ENCODE measurements at places on chromosomes 3 and 15.

DNA sequence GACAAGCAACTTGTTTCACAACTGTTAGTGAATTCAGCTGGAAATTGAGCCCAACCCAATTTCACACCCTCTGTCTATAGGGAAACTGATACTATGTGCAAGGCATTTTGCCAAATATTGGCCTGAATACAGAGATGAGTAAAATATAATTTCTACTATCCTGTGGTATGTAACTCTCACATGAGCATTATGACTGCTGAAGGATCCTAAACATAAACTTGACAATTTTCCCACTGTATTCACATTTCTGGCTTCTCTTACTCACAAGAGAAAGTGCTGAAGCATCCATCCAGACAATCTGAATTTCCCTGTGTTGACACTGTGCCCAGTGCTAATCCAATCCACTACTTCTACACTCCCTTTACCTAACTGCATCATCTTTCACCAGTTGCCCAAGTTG lies 28.4 kb downstream of the SERPINI2 start:
- DNase-seq = no peak

DNA sequence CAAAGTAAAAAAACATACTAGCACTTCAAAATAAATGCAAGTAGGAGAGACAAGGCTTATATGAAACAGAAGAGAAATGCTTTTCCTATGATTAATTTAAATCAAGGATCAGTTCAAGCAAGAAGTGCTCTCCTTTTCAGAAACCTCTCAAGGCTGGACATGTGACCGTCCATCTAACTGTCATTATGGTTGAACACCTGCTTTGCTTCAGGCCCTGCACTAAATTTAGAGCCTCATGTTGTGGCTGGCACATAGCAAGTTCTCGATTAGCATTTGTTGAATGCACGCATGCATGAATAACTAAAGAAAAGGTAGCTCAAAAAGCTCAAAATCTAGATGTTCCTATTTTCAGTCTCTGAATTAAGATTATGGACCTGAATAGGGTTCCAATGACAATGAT lies 82.0 kb downstream of the SV2B start:
- no peak for DNase-seq

DNA sequence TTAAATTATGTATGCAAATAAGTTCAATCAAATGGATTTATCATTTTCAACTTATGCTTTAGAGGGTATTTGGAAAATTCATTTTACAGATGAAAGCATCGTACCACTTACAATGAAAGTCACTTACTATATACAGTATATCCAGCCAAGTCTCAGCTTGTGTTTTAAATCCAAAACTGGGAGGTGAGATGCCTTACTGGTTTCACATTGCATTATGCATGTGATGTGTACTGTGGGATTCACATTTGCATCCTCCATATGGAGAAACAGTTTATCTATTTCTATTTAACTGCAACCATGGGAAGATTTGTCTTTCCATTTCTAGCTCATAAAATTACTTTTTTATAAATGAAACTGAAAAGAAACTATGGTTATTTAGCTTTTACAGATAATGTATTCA lies 248.1 kb downstream of the CNTN3 start:
- no peak for DNase-seq

- no peak for DNase-seq
Measured at GRCh38 chr3:43206632-43207031, 79.7 kb upstream of the SNRK start.

DNA sequence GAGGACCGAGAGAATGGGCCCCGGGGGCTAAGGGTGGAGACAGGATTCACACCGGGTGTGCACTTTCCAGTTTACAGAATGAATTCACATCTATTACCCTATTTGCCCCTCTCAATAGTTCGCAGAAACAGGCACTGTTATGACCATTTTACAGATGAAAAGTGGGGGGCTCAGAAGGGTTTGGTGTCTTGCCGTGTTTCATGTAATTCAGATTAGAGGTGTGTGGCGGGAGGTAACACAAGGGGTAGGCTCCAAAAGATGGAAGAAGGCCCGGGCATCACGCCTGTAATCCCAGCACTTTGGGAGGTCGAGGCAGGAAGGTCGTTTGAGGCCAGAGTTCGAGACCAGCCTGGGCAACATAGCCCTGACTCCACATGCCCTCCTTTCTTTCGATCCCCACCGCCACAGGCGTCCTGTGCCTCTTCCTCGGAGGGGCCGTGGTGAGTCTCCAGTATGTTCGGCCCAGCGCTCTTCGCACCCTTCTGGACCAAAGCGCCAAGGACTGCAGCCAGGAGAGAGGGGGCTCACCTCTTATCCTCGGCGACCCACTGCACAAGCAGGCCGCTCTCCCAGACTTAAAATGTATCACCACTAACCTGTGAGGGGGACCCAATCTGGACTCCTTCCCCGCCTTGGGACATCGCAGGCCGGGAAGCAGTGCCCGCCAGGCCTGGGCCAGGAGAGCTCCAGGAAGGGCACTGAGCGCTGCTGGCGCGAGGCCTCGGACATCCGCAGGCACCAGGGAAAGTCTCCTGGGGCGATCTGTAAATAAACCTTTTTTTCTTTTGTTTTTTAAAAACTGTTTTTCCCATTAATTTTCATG lies 3.4 kb downstream of the DUOXA2 start:
- no peak for DNase-seq

GRCh38 chr3:50436114-50436674 lies 67.2 kb downstream of the CACNA2D2 start:
- DNase-seq = no peak

- no peak for DNase-seq
Measured at GRCh38 chr15:68829068-68829467, 8.4 kb upstream of the ANP32A start.

GRCh38 chr3:184354121-184354728 lies 7.2 kb downstream of the CLCN2 start:
- no peak for DNase-seq

GRCh38 chr3:3191675-3192285 lies 12.3 kb upstream of the CRBN start:
- no peak for DNase-seq

DNA sequence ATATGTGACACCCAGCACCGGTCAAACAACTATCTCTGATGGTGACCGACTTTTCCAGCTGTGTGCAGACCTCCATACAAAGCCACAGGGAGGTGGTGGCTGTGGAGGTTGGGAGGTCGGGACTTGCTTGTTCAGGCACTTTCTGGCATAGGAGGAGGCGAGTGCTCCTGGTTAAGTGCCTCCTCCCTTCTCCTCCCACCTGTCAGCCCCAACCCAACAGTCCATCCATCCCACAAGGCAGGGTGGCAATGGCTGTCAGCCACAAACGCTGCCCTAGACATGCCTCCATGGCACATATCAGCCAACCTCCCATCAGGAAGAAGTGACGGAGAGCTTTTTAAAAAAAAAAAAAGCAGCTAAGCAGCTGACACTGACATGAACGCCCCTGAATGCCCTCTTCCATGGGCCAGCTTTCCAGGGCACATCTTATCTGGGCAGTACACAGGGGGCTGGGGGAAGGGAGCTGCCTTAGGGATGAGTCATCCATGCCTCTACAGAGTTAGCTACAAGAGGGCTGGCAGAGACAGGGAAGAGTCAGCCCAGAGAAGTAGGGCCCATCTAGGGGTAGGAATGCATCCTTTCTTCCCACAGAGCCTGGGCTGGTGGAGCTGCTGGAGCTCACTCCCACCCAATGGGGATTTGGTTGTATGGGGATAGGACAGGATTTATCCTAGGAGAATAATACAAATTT lies 41.2 kb downstream of the CCDC12 start:
- no peak for DNase-seq

- peak; percentile 43 for DNase-seq
Measured at GRCh38 chr15:63277038-63277892, at the start of gene APH1B. APH1B (plus strand) TSS chr15:63277605; CDS start chr15:63277624, 19 bp downstream.

GRCh38 chr3:21390856-21391255 lies 360.2 kb downstream of the ZNF385D start:
- DNase-seq = no peak

- DNase-seq = no peak
Measured at GRCh38 chr3:1235526-1236120, 142.8 kb downstream of the CNTN6 start.

GRCh38 chr15:62020576-62021160 lies 39.6 kb downstream of the VPS13C start:
- DNase-seq = no peak

DNA sequence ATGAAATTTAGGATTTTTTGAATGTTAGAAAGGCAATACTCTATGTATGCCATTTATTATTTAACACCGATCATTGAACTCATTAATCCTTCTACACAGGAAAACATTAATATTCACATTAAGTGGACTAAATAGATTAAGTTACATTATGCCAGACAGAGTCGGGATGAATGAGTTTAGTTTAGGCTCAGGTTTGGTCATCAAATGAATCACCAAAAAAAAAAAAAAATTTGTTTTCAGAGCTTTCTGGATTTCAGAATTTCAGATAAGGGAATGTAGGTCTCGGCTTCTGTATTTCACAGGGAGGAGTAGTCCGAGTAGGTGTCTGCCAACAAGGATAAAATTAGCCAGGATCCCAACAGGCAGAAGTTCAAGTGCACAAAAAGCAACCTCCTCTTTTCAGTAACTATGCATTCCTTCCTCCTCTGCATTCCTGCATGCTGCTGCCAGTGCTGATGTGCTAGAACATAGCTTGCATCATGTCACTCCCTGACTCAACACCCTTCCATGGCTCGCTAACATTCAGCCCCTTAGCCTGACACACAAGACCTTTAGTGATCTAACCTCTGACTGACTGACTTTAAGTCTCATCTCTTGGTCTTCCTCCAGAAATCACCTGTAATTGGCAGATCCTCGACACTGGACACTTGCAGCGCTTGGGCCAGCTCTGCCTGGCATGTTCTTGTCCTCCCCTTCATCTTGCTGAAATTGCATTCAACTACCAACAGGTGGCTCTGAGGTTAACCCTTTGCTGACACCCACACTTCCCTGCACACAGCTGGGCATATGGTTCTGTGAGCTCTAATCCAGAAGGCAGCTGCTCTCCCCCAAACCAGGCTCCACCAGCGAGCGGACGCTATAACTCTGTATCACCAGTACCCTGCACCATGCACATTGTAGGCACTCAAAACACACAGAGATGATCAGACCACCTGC lies 145.4 kb upstream of the PROK2 start:
- no peak for DNase-seq

DNA sequence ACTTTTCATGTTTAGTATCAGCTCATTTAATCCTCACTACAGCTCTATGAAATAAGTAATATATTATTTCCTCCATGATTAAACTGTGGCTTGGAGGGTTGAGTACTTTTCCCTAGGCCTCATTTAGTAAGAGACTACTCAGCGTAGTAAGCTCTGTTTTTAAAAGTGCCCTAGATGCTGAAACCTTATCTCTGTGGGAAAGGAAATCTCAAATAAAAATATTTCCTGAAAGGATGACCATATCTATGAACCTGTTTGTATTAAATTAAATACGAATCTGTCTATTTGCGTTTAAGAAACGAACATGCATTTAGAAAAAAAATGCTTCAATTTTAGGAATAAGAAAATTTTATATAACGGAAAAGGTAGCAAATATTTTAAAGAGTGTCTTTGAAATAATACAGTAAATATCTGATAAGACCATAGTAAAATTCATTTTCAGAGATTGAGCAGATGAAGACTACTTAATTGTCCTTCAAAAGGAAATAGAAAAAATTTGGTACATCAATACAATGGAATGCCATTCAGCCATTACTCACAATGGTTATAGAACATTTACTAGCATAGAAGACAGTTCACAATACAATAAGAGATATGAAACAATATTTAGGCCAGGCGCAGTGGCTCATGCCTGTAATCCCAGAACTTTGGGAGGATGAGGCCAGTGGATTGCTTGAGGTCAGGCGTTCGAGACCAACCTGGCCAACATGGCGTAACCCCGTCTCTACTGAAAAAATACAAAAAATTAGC lies 56.2 kb downstream of the ATG7 start:
- no peak for DNase-seq

- no peak for DNase-seq
Measured at GRCh38 chr3:13134879-13135206, 61.6 kb upstream of the IQSEC1 start.

DNA sequence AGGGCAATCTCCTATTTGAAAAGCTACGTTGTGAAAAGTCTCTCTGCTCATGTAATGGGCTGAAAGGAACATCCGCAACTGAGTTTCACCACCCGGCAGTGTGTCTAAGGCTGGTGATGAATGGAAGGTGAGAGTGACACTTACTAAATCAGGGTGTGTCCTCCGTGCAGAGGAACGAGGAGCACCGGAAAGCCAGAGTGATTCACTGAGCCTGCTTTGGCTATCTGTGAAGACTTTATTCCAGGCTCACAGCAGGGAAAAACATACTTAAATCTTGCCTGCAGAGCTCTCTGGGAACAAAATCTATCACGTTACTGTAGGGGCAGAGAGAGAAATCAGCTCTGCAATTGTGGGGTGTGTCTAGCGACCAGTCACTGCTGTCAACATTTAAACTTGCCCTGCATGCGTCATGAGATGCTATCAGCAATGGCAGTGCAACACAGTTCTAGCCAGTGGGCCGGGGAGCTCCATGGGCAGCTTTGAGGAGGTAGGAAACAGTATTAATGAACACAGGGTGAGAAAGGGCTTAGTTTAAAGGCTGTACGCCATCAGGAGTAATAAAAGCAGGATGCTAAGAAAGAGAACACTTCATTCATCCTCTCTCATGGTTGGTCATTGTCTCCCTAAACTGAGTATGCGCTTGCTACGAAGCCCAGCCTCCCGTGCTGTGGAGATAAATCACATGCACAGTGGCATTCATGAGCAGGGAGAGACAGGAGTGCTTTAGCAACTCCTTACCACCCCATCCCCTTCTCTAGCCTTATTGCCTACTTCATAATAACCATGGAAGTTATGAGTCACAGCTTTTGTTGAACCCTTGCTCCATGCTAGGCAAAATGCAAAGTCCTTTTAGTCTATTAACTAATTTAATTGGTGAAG lies 542.7 kb upstream of the ADAMTS9 start:
- no peak for DNase-seq

GRCh38 chr3:3664935-3665334 lies 134.3 kb upstream of the LRRN1 start:
- no peak for DNase-seq

- no peak for DNase-seq
Measured at GRCh38 chr3:170367797-170368196, 10.3 kb downstream of the SKIL start.

DNA sequence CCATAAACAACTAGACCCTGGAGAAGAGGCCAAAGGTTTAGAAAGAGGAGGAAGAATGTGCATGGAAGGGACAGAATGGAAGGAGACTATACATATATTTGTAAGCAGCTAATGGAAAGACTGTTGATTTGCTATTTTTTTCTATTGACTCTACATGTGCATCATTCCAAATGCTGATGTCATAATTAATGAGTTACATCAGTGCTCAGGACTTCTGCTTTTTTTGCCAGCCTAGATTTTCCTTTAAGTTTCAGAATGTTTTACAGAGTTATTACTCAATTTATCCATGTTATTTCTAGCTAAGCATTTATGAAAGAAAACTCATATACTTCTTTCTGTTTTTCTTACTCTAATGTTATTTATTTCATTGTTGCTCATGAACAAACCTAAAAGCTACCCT lies 62.6 kb upstream of the VGLL3 start:
- DNase-seq = no peak

DNA sequence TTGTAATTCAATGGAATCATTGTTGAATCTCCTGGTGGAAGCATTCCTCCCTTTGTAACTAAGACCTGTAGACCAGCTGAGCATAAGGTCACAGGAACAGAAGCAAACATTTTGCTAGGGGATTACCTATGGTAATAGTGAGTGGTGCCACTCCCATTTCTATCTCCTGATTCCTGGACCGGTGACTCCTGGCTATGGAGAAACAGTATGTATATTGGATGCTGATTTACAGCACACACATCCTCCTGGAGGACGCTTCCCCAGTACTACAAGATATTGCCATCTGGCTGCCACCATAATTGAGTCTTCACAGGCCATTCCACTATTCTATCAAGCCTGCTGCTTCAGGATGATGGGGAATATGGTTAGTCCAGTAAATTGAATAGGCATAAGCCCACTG lies 33.3 kb upstream of the XCR1 start:
- DNase-seq = no peak

Data from esophagus squamous epithelium (tissue), 5 donors.